ENCODE measurements at places on chromosomes 4 and X.
A peak's percentile ranks its signal among the peaks of the same experiment; 100 is the strongest.

DNA sequence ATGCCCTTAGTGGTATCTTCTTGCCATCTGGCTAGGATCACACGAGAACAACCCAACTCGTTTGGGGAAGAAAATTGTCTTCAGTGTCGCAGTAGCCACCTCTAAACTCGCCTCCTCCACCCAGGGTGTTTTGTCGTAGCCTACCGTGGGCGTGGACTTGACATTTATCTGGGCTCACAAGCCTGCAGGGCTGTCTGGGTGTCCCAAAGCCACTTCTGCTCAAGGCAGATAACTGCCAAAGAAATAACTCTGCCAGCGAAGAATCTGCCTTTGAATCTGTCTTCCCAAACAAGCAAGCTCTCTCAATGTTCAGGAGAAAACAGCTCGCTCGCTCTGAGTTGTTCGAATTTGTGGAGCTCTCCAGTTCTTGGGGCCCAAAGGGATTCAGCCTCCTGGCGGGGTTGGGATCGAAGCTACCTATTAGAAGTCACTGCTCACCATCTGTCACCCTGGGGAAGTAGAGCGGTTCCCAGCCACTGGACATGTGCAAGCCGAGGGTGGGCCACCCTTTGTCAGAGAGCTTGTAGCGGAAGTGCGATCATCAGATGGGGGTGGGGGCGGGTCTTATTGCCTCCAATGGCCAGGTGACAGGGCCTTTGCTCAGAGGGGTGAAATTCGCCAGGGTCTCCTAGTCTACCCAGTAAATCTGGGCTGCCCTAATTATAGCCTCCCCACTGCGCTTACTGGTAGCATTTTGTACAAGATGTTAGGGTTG lies 14.8 kb downstream of the BLOC1S4 start:
- no peak for ATAC-seq

- no peak for ATAC-seq
Measured at GRCh38 chr4:54659313-54659712, 1.6 kb downstream of the KIT start.

DNA sequence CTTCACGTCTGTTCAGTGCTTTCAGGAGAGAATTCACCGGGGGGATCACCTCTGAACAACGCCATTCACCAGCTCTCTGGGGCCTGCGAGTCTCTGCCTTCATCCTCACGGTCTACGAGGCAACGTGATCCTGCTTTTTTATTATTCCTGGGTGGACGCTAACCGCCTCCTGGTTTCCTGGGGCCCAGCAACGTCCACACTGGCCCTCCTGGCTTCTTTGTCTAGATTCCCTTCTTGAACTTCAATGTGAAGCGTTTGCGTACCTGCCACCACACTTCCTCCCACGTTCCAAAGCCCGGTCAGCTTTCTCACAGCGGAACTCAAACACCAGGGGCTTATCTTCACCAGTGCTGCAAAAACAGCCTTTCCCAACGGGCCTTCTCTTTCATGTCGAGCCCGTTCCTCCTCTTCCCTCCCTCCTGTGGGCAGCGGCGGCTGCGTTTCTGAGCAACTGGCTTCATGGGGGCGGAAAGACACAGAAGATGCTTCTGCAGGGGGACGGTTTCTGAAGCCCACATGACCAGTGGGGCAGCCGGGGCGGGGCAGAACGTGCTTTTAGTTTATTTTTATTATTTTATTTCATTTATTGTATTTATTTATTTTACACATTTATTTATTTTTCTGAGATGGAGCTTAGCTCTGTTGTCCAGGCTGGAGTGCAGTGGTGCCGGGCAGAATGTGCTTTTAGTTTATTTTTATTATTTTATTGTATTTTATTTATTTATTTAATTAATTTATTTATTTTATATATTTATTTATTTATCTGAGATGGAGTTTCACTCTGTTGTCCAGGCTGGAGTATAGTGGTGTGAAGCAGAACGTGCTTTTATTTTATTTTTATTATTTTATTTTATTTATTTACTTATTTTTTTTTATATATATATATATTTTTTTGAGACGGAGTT lies 64.6 kb downstream of the CRLF2 start:
- ATAC-seq = no peak

DNA sequence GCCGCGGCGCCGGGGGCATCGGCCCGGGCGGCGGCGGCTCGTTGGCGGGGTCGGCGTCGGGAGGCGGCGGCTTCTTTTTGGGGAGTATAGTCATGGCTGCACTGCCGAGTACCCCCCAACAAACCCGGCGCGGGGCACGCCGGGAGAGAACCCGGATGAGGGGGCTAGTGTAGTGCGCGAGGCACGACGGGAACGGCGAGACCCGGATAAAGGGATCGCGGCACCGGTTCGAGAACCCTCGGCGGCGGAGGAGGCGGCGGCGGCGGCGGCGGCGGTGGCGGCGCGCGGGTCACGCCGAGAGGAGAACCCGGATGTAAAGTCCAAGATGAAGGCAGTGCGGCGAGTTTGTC lies at the start of gene OTUD5:
Gene OTUD5 (minus strand): TSS at position 131 of the 350 bp plus-strand sequence. CDS start 37 bp downstream, at position 94.
- peak; percentile 39 for ATAC-seq

- no peak for ATAC-seq
Measured at GRCh38 chrX:123990602-123991001, 29.1 kb downstream of the STAG2 start.

- ATAC-seq = no peak
Measured at GRCh38 chr4:5931526-5931925, 38.6 kb upstream of the CRMP1 start.

DNA sequence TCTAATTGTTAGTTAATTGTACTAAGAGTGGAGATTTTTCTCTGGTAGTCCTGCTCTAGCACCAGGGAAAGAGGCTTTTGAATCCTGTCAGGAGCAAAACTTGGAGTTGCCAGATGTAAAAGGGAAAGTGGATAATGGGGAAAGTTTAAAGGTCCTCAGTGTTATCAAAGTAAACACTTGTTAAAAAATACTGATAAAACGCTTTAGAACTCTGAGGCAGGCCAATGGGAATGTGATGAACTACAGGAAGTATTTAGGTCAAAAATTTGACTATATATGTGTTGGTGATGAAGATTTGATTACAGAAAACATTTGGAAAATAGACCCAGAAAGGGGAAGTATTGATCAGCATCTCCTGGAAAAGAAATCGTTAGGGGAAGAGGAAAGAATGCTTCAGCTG lies 32.8 kb downstream of the SERPINA7 start:
- no peak for ATAC-seq

- no peak for ATAC-seq
Measured at GRCh38 chr4:149403081-149403480, 412.6 kb downstream of the IQCM start.

- no peak for ATAC-seq
Measured at GRCh38 chr4:146472404-146472803, 49.3 kb downstream of the SLC10A7 start.

- ATAC-seq = no peak
Measured at GRCh38 chr4:63717384-63717783, 691.9 kb downstream of the TECRL start.

DNA sequence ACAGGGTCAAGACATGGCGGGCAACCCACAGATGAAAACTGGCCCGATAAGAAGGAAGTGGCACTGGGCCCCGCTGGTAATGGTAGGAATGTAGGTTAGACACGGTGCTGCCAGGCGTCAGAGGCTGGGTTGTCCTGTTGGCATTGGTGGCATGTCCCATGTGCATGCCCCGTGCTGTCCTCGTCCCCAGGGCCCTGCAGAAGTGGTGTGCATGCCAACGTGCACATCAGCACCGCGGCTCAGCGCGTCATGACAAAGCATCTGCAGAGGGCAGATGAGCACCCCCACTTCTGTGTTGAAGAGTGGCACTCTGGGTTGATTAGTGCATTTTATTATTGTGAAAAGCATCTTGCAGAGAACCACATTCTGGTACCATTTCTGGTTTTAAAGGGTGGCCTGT lies 35.6 kb downstream of the NELFA start:
- ATAC-seq = no peak

DNA sequence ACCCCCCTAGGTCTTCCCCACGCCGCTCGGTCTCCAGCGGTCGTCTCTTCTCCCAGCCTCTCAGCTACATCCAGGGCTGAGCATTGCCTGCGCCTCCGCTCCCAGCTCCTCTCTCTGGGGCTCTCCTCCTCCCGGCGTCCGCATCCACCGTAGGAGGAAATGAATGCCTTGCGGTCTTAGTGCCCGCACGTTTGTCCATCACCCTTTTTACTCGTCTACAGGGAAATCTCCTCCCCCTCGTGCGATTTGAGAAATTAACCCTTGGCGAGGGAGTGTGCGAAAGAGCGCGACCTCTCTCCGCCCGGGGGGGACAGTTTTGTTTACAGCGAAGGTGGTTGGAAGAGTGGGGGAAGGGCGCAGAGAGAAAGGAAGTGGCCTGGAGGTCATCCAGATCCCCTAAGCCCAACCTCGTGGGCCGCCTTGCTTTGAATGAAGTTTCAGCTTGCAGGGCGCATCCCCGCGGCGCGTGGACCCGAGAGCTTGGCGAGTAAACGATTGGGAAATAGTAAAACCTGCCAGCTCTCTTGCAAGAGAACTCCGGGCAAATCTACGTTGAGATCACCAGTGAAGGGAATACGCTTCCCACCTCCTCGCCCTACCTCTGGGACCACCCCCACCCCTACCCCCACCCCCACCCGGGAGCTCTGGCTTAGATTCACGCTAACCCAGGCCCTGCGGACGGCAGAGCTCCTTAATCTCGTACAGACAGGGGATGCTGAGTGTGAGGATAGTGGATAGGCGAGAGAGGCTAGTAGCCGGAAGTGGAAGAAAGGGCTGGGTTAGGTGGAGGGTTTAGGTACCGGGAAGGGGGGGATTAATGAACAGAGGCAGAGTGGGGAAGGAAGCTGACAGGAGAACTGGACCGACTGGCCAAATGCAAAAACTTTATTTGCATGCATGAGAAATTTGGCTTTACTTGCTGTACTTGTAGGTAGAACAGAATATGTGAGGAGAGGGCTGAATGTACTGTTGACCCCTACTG lies at the start of gene ELOVL6:
Gene ELOVL6 (minus strand): TSS at position 181 of the 982 bp plus-strand sequence. CDS start 280 bp downstream, outside the sequence.
- ATAC-seq = peak; percentile 40

GRCh38 chr4:115575851-115576250 lies 462.4 kb upstream of the NDST4 start:
- ATAC-seq = no peak

DNA sequence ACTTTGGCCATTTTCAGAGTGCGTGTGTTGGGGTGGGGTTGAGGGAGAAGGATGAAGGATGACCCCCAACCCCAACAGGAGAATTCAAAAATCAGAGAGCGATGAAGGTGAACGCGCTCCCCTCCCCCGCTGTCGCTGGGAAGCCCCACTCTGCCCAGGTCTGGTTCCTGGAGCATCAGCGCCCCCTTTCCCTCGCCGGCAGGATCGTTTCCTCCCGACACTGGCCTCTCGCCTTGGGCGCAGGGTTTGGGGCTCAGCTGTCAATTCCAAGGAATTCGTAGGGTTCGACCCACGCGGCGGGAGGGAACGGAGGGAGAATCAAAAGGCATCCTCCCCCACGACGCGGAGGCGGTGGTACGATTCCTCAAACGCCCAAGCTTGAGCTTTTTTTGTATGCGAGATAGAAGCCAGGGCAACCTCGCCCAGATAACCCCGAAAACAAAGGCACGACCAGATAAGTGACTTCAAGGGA lies 1.0 kb upstream of the PDGFRA start:
- ATAC-seq = peak; percentile 52

DNA sequence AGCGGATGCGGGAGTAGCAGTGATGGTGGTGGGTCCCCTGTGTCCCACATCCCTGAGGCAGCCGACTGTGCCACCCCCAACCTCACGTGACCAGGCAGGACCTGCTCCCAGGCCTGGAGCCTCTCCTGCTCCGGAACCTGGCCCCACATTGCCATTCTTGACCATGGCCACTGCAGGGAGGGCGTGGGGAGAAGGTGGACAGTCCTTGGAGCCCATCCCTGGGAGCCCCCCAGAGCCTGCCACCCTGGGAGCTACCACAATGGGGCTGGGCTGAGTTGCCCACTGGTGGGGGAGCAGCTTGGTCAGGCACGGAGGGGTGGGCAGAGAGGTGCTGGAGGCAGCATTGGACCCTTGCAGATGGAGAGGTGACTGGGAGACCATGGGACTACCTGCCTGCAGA lies 36.8 kb downstream of the TMPRSS11A start:
- ATAC-seq = peak; percentile 39

All from gastroesophageal sphincter (tissue), 4 donors.